Activated CD8-positive, alpha-beta T cell treated with anti-CD3 and anti-CD28 coated beads for 36 hours (primary cell): ENCODE measurements at places on chromosomes 6 and 20.
A peak's percentile ranks its signal among the peaks of the same experiment; 100 is the strongest.

- H3K4me1 ChIP-seq, result no peaks in the 10 kb centered on the region
These were observed 56.0 kb downstream of the GMPR start for GRCh38 chr6:16294371-16294770.

DNA sequence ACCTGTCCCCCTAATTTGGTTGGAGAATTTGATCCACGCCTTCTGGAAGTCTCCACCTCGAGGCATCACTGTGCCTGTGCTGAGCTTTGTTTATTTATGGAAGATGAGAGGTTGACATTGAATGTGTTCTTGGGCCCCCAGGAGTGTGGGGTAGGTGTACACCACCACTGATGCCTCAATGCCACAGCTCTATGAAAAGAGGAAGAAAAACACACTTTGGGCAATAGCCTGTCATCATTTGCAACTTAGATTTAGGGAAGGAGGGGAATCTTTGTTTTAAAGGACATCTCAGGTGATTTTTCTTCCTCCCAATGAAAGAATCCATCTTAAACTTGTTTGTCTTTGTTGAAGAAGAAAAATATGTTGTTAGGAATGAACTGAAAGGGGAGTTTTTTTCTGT lies 42.6 kb downstream of the TBC1D7 start:
- DNase-seq, result no peak
- no peaks in the 10 kb centered on the region for H3K27me3 ChIP-seq
- H3K27ac ChIP-seq, result no peak overlapping the region
- H3K36me3 ChIP-seq, result peaks cover 32% of the 10 kb centered on the region

DNA sequence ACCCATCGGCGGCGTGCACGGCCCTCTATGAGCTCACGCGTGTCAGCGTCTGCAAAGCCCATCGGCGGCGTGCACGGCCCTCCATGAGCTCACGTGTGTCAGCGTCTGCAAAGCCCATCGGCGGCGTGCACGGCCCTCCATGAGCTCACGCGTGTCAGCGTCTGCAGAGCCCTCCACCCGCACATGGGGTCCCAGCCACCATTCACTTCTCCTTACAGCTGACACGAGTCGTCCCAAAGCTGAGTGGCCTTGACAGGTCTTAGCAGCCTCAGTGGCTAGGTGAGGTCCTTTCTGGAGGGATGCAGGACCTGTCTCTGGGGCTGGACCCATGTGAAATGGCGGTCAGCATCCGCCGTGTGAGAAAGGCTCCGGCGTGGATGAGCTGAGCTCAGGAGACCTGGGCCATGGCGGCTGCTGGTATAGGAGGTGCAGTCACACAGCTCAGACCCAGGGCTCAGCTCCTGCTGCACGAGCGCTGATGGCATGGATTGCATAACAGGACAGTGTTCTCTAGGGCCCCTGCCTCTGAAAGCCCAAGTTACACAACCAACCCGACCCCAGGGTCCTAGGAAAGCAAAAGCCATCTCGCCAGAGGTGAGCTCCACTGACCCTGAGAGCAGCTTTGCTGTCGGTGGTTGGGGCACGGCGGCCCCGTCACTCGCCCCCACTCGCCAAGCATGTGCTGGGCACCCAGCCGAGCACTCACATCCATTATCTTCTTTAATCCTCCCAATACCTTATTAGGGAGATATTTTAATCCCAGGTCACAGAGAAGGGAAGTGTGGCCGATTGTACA lies 38.9 kb downstream of the DLL1 start:
- no peak overlapping the region for H3K27ac ChIP-seq
- DNase-seq, result no peak
- no peaks in the 10 kb centered on the region for H3K36me3 ChIP-seq
- H3K4me3 ChIP-seq, result no peak overlapping the region

DNA sequence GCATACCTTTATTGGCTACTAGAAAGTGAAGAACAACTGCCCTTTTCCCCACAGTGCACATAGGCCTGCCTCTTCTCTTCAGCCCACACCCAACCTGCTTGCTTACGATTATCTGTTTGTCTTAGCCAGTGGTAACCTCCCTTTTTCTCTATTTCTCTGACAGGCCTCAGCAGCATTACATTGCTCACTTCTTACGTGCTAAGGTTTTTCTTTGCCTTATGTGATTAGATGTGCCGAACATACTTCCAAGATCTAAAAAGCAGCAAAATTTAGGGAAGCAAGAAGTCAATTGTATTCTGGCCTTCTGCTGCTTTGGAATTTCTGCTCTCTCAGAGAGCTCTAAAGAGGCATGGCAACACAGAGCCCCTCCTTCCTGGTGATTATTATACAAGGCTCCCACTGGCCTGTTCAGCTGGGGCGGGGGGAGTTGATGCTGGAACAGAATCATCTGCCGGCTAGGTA lies 7.0 kb downstream of the B4GALT5 start:
- peak overlapping the region; percentile 1 for H3K27ac ChIP-seq
- H3K36me3 ChIP-seq, result peaks cover 10% of the 10 kb centered on the region
- no peak overlapping the region for H3K4me3 ChIP-seq
- peaks cover 60% of the 10 kb centered on the region for H3K4me1 ChIP-seq

DNA sequence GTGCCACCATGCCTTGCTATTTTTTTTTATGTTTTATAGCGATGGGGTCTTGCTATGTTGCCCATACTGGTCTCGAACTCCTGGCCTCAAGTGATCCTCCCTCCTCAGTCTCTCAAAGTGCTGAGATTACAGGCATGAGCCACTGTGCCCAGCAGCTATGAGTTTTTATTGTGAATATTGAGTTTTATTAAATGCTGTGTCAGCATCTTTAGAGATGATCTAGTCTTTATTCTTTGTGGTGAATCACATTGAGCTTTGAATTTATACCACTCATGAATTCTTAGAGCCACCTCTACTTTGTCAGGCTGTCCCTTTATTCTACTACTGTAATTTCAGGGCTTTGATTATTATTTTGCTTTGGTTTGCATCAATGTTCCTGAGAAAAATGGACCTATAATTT lies 428.3 kb downstream of the BTBD3 start:
- H3K27ac ChIP-seq, result no peak overlapping the region
- H3K4me1 ChIP-seq, result no peaks in the 10 kb centered on the region
- no peaks in the 10 kb centered on the region for H3K27me3 ChIP-seq

DNA sequence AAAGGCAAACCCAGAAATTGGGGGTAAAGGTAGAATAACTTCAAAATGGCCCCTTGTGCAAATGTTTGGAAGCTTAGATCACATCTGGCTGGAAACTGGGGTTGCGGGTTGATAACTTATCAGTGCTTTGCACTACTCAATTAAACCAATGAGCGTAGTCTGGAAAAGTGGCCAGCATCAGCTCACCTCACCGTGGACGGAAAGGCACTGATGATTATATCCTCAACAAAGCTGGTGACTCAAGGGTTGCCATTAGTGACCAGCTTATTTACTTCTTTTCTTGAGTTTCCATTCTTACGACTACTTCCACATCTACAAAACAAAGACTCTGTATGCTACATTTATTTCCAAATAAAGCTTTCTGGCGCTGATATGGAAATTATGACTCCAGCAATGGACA lies 198.5 kb upstream of the HEY2 start:
- H3K4me3 ChIP-seq, result no peak overlapping the region
- H3K4me1 ChIP-seq, result no peaks in the 10 kb centered on the region
- H3K27me3 ChIP-seq, result peaks cover 8% of the 10 kb centered on the region
- no peaks in the 10 kb centered on the region for H3K36me3 ChIP-seq

GRCh38 chr20:45781391-45781931 lies 10.2 kb downstream of the WFDC3 start:
- no peak overlapping the region for H3K4me3 ChIP-seq
- no peaks in the 10 kb centered on the region for H3K36me3 ChIP-seq
- H3K27me3 ChIP-seq, result no peaks in the 10 kb centered on the region
- no peak for DNase-seq

DNA sequence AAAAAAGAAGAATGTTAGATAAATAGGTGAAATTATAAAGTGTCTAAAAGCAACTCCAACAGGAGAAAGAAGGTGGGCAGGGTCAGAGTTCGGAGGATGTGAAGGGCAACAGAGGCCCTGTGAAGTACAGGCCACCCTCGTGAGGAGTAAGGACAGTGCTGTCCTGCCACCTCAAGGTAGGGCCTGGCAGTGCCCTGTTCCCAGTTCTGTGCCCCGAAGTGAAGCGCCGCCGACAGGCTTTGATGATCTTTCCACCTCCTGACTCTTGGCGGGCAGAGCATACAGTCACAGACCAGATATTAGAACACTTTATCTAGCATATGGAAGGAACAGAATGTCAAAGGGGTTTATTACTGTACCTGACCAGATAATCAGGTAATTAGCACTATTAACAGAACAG lies 75.8 kb downstream of the GJA10 start:
- peaks cover 48% of the 10 kb centered on the region for H3K36me3 ChIP-seq
- peaks cover 52% of the 10 kb centered on the region for H3K4me1 ChIP-seq
- DNase-seq, result no peak

DNA sequence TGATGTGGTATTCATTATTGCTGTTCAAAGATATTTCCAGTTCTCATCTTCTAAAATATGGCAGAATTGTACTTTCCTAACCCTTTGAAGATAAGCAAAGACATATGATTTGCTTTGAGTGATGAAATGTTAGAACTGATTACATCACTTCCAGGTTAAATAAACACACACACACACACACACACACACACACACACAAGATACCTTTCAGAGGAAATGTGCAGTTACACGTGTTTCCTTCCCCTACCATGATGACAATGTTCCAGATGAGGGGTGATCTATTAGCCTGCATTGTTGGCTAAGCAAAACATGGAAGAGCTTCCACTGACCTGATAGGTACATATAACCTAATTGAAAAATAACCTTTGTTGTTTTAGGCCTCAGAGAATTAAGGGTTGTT lies 11.7 kb upstream of the FRK start:
- DNase-seq, result peak; percentile 19
- no peaks in the 10 kb centered on the region for H3K36me3 ChIP-seq
- H3K27me3 ChIP-seq, result peaks cover 8% of the 10 kb centered on the region
- peaks cover 5% of the 10 kb centered on the region for H3K4me1 ChIP-seq

DNA sequence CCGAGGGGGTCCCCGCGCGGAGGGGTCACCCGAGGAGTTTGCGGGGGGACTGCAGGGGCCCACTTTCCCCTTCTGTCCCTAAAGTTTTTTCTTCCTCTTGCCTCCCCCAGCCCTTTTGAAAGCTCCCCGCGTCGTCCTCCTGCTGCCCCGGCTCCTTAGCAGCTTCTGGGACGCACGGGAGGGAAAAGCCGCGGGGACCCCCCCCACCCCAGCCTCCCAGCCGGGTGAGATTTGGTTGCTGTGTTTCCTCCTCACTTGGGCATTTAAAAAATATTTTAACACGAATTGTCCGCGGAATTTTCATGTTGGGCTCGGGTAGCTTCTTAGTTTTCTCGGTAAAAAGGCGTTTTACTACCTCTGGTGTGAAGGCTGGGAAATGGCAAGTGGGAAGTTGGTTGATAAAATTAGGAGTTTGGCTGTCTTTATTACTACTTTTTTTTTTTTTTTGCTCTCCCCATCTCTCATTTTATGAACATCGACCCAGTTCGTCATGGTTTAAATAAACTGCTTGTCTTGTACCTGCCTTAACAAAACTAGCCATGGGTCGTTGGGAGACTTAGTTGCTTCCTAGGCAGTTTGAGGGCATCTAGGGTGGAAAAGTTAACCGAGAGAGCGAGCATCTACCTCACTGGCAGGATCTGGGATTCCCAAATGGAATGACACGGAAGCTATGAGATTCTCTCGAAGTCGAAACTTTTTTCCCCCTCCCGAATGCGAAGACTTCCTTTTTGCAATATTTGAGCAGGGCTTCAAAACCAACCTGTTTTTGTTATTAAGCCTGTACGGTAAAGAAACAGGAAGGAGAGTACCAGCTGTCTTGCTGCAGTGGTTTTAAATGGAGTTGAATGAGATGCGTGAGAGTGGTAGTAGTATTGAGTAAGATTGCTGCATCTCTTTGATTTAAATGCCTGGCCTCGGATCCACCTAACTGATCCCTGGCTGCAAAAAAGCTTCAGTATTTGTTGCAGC lies 868 bp downstream of the NCOA3 start:
- DNase-seq, result peak; percentile 46
- peak overlapping the region; percentile 94 for H3K4me3 ChIP-seq
- peaks cover 1% of the 10 kb centered on the region for H3K27me3 ChIP-seq
- H3K36me3 ChIP-seq, result peaks cover 40% of the 10 kb centered on the region

- H3K4me1 ChIP-seq, result no peaks in the 10 kb centered on the region
- DNase-seq, result no peak
These were observed 149.4 kb upstream of the B3GAT2 start for GRCh38 chr6:71106276-71106675.

DNA sequence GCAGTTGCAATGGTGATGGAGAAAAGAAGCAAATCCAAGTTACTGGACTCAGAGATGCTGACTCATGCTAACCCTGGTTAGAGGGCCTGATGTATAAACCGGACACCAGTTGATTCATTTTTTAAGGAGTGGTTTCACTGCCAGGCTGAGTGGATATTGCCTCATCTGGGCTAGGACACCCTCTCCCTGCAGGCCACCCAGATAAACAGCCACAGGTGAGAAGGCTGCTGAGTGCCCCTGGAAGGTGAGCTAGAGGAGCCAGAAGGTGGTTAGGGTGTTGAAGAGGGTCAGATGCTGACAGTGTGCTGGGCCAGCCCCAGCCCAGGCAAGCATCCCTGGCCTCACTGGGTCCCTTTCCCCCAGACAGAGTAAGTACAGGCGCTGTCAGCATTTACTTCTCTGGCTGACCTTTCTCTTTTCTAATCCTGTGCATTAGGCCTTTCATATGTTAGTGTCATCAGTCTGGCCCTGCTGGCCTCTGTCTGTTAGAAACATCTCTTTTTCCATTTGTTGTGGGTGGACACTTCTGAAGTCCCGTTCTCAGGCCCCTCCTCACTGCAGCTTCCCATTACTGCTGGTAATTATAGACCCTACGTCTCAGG lies 13.5 kb downstream of the EPB41L1 start:
- H3K4me3 ChIP-seq, result no peak overlapping the region
- no peaks in the 10 kb centered on the region for H3K4me1 ChIP-seq
- no peaks in the 10 kb centered on the region for H3K27me3 ChIP-seq
- H3K27ac ChIP-seq, result no peak overlapping the region
- DNase-seq, result no peak
- no peaks in the 10 kb centered on the region for H3K36me3 ChIP-seq

GRCh38 chr20:58441723-58442122 lies 52.7 kb downstream of the VAPB start:
- H3K36me3 ChIP-seq, result peaks cover 39% of the 10 kb centered on the region
- no peak for DNase-seq
- peaks cover 37% of the 10 kb centered on the region for H3K4me1 ChIP-seq
- H3K27me3 ChIP-seq, result no peaks in the 10 kb centered on the region

GRCh38 chr20:33940666-33941065 lies 53.0 kb upstream of the RALY start:
- H3K36me3 ChIP-seq, result no peaks in the 10 kb centered on the region
- no peak for DNase-seq
- no peaks in the 10 kb centered on the region for H3K4me1 ChIP-seq
- H3K27ac ChIP-seq, result no peak overlapping the region

DNA sequence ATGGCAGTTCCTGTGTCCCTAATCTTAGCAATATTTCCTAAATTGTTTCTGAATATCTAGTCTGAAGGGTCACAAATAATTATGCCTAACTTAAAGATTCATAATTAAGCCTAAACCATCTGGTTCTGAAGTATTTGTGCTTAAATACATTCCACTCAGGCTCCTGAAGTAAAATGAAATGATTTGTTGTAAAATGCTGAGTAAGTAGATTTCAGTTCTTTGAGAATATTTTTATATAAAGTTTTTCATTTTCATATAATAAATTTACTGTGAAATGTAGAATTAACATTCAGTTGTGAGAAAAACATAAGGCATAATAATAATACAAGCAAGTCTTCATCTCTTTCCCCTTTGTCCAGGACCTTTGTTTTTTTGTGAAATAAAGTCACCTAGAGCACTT lies 330.6 kb upstream of the IMPG1 start:
- H3K4me3 ChIP-seq, result no peak overlapping the region
- DNase-seq, result no peak
- no peaks in the 10 kb centered on the region for H3K4me1 ChIP-seq
- H3K27ac ChIP-seq, result no peak overlapping the region
- no peaks in the 10 kb centered on the region for H3K36me3 ChIP-seq

- H3K4me1 ChIP-seq, result peaks cover 10% of the 10 kb centered on the region
- no peak overlapping the region for H3K4me3 ChIP-seq
- no peak for DNase-seq
These were observed 122.5 kb upstream of the TIAM2 start for GRCh38 chr6:154872542-154873114.
